Adipocyte (in vitro differentiated cells): ENCODE measurements at places on chromosomes 5 and 9.

GRCh38 chr5:95327211-95327610 lies 42.3 kb upstream of the MCTP1 start:
- no peak for DNase-seq

- no peak for DNase-seq
Measured at GRCh38 chr9:5696884-5697283, 68.0 kb downstream of the RIC1 start.

DNA sequence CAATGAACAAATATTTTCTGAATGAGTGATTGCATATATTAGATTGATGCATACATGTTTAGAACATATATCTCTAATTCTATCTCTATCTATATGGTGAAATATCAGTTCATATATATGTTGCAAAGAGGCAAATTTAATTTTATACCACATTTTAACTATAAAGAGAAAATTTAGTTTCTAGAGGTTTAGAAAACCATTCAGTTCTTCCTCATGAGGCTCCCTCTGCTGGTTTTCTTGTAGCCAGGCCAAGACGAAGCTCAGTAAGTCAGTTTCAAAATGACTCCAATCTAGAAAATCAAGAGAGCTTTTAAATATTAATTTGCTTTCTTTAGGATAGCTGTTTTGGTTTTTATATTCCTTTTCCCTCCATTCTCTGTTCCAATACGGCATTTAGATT lies 312.1 kb downstream of the TMEM232 start:
- peak; percentile 76 for DNase-seq

DNA sequence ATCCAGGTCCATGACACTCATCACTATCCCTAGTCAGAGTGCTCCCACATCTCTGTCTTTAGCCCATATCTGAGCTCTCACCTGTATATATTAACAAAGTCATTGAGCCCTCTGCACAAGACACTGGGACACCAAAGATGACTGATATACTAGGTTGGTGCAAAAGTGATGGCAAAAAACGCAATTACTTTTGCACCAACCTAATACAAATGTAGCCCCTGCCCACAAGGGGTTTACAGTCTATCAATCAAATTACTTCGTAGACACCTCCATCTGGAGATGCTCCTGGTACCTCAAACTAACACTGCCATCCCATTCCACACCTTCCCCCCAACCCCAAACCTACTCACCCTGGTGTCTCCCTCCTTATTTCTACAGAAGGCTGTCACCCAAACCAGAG lies 194.1 kb downstream of the MCTP1 start:
- no peak for DNase-seq

DNA sequence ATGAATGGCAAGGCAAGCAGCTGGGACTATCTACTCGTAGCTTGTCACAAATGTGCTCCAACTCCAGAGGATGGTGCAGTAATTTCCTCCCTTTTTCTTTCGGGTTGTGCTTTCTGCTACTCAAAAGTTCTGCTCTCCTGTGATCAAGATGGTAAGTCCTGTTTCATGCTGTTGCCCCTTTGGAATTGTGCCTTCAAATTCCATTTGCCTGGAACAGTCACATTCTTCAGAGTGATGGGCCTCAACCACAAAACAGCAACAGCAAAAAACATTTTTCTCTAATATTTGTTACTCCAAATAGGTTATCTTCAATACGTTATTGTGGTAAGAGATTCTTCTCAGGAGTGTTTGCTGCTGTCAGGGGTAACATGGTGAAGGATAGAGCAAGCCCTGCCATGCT lies 209.3 kb downstream of the PALM2AKAP2 start:
- peak; percentile 32 for DNase-seq
